ENCODE measurements at places on chromosomes 4 and X.

DNA sequence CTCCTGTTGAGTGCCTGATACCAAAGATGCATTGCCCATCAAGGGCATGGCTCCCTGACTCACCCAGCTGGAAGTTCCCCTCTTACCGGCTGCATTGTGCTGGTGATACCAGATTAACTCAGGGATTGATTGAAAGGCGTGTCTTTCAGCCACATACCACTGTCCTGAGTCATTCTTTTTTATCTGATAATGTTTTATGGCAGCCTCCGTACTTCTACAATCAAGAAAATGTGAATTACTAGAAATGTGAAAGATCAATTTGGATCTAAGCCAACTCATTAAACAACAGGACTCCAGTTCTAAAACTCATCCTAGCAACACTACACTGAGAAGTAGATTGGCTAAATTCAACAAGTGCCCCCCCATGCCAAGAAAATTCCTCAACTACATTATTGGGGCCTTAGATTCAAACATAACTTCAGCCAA lies 40.0 kb downstream of the TXK start:
- DNase-seq: no peak

GRCh38 chr4:138588501-138588900 lies 346.4 kb upstream of the SLC7A11 start:
- no peak for DNase-seq

- no peak for DNase-seq
Observed at GRCh38 chr4:159283696-159284095, 180.8 kb downstream of the RAPGEF2 start.

GRCh38 chrX:46305431-46305830 lies 239.8 kb downstream of the ZNF674 start:
- no peak for DNase-seq

DNA sequence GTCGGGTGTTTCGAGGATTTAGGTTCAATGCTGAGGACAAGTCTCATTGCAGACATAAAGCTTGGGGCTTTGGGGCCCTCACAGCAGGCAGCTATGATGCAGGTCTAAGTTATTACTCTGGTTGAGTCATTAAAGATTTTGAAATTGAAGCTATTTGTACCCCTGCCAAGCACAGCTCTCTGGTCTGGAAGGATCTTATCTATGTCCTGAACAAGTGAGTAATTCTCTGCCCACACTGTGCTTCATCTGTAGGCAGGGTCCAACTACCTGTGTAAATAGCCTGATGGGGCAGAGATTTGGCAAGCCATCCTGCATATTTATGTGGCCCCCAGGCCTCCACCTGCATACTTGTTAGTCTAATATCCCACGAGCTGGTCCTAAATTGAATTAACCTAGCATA lies 41.4 kb upstream of the MAGEA4 start:
- no peak for DNase-seq
